Stimulated activated CD4-positive, alpha-beta T cell treated with anti-CD3 and anti-CD28 coated beads, Interleukin-4, amount 100 ng/mL, for 4 hours (primary cell): ENCODE measurements at places on chromosomes 2 and 18.

DNA sequence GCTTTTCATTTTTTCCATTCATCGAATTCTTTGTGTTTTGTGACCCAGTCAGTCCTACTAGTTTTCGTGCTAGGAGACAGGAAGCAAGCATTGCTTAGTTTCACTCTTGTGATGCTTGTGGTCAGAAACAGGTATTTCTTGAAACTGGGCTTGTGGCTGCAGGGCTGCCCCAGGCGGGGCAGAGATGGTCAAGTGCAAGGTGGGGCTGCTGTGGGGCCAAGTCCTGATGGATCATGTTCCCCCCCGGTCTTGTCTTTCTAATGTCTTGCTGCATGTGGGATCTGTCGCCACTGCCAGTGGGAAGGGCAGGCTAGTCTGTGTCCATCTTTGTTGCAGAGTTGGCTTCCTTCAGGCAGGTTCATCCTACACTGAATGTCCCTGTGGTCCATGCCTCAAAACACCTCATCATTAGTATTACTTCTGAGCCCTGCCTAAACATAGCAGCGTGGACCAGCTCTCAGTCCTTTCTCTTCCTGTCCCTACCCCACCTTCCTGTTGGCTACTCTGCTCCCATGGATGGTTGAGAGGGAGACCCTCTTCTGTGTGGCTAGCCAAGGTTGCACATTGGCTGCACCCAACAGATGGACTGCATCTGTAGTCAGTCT lies 38.7 kb downstream of the INPP4A start:
- no peak for DNase-seq

DNA sequence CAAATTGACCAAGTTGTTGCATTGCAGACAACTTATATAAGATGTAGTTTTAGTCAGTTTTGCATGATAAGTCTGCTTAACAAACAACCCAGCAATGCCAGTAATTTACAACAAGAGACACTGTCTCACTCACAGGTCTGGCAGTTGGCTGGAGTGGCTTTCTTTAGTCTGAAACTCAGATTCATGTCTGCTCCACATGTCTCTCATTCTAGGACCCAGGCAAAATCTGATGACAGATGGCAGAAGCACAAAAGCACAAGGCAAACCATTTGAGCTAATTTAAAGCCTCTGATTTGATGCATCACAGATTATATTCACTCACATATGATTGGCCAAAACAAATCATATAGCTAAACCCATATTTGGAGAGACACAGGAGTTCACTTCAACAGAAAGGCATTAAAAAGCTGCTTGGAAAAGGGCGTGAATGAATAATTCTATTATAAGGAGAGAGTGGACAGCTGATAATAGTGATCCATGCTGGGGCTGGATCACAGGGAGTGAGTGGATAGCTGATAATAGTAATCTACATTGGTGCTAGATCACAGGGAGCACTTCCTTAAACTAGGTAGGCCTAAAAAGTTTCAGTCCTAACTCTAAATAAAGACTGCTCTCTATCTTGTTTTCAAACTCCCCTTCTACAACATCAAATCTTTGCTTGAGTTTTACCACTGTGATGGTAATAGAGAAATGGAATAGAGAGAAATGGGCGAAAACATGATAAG lies 593.2 kb upstream of the ZNF804A start:
- no peak for DNase-seq

DNA sequence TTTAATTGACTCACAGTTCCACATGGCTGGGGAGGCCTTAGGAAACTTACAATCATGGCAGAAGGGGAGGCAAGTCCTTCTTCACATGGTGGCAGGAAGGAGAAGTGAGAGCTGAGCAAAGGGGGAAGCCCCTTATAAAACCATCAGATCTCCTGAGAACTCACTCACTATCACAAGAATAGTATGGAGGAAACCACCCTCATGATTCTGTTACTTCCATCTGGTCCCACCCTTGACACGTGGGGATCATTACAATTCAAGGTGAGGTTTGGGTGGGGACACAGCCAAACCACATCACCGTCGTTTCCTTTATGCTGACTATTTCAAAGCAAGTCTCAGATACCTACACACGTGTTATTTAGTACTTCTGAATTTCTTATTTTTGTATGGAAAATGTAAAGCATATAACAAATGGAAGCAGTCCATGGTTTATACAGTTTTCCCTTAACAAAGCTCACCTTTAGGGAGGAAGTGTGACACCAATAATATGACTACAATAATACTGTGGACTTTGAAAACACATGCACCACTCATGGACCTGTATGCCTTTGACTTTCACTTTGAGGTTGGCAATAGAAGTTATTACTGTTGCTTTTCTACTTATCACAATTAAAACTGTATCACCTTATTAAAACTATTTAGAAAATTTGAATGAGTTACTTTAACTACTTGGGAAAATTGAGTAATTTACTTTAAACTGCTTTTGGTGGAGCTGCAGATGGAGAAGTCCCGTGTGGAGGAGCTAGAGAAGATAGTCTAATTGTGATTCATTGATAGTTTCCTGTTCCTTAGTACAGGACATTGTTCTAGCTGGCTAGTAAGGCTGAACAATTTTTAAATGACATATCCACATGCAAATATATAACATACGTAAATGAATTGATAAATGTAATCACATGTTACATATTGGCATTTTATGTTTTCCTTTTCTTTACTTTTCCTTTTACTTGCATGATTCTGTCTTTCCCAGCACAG lies 37.3 kb downstream of the MTCL1 start:
- DNase-seq, result no peak

- DNase-seq, result no peak
Measured at GRCh38 chr18:77607087-77607486, 357.4 kb downstream of the GALR1 start.

DNA sequence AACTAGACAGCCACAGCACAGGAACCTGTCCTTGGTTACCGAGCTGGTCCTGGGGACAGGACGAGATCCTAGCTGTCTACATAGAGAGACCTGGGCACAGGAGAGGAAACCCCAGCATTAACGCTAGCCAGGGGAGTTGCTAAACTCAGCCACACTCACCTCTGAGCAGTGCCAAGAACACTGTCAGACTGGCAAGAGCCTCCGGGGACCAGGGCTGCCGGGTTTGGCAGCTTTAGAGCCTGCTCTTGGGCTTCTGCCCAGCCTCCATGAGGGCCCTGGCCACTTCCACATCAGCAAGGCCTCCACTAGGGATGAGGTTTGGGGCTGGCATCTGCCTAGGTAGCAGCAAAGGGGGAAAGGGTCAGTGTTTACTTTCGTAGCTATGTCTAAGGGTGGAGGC lies 6.7 kb downstream of the TMBIM1 start:
- DNase-seq, result no peak

GRCh38 chr18:74450626-74451025 lies 6.5 kb downstream of the DIPK1C start:
- DNase-seq, result no peak

- DNase-seq, result no peak
Measured at GRCh38 chr2:9599430-9599829, 31.4 kb downstream of the YWHAQ start.

DNA sequence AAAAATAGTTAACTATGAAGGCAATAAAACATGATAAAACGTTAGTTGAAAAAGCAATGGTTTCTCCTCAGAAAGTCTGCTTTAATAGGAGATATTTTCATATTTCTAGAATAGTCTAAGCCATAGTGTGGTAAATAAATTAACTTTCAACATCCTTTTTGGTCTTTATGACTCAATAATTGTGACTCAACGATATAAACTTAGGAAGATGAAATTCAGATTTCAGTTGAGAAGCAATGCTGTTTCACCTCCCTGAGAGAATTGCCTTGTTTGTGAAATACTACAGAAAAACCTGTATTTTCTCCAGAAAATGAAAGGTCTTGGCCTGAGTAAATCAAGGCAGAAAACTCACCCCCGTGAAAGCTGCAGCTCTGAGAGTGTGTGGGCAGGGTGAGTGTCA lies 166.9 kb downstream of the ETAA1 start:
- no peak for DNase-seq

DNA sequence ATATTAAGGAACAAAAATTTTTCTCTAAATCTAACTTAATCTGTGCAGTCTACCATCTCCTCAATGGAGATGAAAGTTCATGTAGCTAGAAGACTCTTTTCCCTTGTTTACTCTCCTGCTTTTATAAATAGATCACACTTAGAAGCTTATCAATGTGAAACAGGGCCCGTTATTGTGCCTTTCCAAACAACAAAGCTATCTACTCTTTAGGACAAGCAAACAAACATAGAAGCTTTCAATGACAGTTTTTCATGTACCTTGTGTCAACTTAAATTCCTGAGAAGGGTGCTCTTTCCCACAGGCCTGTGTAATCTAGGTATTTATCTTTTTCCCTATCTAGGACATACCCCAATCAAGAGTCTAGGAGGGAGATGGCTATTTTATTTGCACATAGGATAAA lies 247.8 kb upstream of the CWC22 start:
- no peak for DNase-seq

DNA sequence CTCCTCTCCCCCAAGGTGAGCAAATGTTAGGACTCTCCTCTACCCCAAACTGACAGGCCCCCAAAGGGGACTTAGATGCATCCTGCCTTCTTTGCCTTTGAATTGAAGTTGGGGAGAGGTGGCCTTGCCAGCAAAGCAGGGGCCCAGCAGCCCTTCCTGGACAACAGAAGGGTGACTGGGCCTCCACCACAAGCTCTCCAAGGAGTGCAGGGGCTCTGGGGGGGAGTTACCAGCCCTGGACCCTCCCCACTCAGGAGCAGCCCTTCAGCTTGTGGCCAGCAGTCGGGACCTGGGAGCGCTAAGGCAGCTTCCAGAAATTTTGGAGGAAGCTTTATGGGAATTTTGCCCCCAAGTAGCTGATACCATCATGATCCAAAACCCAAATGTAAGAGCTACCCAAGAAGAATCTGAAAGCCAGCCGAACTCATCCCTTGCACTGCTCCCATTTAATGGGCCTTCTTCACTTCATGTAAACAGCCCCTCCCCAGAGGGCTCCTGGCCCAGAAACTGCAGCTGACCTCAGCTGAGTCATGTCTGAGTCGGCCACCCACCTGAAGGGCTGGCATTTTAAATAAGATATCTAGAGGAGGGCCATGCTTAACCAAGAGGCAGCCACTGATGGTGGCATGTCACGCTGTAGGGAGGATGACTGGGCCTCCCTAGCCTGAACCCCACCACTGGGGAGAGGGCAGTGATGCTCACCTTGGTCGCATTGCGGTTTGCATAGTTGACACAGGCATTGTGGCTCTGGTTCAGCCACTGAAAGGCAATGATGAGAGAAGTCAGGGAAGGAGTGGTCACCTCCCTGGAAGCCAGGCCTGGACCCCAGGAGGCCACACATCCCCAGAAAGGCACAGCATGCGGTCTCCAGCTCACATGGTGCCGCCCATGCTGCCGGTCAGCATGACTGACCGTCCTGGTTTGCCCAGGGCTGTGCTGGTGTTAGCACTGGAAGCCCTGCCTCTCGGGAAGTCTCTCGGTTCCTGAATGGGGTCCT lies 71.5 kb downstream of the SFXN5 start:
- DNase-seq, result no peak

DNA sequence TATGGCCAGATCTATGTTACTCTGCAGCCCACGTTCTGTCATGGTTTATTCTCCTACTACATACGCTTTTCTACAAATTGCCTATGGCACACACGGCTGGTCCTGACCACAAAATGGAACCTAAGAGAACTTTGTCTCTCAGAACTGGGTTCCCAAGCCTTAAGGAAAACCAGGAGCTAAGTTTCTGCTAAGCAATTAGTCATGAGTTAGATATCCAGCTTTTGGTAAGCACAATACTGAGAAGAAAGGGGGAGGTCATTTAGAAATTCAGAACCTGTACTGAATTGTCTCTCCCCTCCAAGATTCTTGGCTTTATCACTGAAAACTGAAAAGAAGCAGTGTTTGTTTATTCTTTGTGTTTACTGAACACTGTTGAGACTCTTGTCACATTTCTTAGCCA lies 283.5 kb upstream of the TANK start:
- no peak for DNase-seq

DNA sequence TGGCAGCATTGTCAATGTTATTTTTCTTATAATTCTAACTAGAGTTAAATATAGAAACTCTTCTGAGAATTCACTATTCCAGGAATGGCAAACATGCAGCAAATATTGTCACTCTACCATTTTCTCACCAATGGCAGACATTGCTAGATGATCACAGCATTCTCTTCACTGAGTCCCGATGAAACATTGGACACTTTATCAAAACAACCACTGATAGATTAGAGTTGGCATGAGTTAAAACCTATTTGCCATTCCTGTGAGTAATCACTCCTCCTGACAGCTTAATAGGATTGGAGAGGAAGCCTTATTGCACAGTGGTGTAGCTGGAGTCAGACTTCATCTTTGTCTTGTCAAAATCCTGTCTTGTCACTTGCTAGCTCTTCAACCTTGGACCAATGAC lies 163.9 kb upstream of the THUMPD2 start:
- DNase-seq, result no peak

DNA sequence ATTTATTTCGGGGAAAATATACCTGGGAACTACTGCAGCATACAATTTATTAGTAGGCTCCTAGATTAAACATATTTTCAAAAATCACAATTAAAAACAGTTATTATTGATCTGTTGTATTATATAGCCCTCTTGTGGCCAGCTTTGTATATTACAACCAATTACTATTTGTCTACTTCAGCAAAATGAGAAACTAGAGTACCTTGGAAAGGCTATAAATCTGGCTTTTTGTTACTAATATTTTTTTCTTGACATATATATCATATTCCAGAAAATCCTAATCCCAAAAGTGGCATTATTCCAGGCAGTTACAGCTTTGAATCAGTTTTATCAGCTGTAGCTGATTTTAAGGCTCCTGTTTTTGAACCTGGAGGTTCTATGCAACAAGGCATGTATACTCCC lies 101.2 kb downstream of the UBR3 start:
- DNase-seq, result no peak

GRCh38 chr2:149761611-149762010 lies 174.0 kb upstream of the MMADHC start:
- DNase-seq, result no peak

GRCh38 chr2:121202541-121203310 lies 82.3 kb downstream of the TFCP2L1 start:
- DNase-seq, result no peak

- DNase-seq, result no peak
Measured at GRCh38 chr2:88342749-88343148, 109.7 kb downstream of the FOXI3 start.

DNA sequence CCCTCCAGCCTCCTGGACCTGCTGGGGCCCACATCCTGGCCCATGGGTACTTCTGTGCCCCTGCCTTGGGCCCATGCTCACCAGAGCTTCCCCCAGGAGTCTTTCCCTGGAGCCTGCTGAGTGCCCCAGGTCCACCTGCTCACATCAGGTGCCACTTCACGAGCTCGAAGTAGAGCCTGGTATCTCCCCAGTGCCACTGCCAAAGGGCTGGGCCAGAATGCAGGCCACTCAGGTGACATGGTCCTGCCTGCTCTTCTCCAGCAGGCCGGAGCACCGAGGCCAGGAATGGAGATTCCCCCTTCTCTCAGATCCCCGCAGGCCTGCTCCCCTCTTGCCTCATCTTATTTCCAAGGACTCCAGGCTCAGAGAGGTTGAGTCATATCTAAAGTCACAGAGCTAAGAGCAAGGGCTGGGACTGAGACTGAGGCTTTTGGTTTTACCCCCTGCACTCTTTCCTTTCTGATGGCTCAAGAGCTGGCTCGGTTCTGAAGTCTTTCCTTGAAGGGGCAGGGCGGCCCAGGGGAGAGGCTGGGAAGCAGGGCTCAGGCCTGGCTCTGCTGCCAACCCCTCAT lies 79.2 kb downstream of the HS1BP3 start:
- no peak for DNase-seq

- DNase-seq, result no peak
Measured at GRCh38 chr2:102268510-102269199, 42.7 kb upstream of the IL1RL1 start.

- no peak for DNase-seq
Measured at GRCh38 chr2:102116630-102117471, 25.7 kb upstream of the IL1R1 start.
